Sigmoid colon (tissue), 7 donors: ENCODE measurements at places on chromosomes 4 and X. TPM values are rescaled to one million over a fixed set of nuclear protein-coding genes. Genes with fewer than 3 reads are reported as not detected.

The NEUROG2 gene
- total RNA-seq: not detected

The FOXO4 gene
- 27.2 TPM for total RNA-seq

DNA sequence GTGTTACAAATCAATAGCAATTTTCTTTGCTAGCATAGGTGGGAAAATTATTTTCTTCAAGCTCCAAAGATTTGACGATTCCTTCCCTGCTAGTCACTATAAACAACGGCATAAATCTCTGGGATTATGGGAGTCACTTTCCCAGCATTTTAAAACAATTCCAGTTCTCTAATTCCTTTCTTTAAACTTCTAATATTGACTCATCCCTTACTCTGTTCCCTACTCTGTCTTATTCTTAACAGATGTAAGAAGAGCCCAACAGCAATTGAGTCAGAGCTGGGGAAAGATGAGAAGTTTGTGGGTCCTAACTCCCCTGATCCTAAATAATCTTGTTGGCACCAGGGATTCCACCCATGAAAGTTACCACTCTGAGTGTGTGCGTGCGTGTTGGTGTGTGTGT is 47.4 kb upstream of the IL21 start:
- no peak for DNase-seq

DNA sequence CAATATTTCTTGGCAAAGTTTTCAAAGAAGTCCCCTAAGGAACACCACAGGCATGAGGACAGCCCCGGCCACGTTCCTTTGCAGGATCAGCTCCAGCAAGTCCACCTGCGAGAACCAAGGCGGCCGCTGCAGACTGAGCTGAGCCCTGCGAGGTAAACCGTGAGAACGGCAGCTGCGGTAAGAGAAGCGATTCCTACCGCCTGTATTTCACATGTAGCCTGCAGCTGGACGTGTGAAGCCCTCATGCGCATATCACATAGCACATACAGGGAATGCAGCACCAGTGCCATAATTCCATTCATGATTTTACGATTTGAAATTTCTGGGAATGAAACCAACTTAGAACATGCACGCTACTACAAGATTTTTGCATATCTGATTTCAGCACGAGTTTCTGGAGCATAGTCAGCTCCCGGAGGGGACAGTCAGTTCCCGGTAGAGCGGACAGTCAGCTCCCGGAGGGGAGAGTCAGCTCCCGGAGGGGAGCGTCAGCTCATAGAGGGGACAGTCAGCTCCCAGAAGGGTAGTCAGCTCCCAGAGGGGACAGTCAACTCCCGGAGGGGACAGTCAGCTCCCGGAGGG is 41.7 kb downstream of the FGFRL1 start:
- DNase-seq: peak; percentile 56

DNA sequence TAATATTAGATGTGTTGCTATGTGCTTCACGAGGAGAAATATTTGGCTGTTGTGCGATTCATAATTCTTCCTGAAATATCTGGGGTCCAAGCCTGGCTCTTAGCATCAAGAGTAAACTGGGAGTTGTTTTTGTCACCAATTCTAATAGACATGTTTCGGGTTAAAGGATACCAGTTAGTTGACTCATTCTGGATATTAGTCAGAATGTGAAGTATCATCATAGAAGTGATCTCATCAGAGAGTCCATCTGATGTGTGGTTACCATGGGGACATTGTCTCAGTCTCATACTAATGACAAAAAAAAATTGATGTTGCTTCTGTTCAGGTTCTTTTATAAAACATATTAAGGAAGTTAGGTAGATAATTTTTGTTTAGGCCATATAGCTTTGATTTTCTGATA is 57.2 kb upstream of the MTMR1 start:
- no peak for DNase-seq

The SLITRK4 gene
- 1.2 TPM for total RNA-seq

The GSX2 gene
- not detected for total RNA-seq

DNA sequence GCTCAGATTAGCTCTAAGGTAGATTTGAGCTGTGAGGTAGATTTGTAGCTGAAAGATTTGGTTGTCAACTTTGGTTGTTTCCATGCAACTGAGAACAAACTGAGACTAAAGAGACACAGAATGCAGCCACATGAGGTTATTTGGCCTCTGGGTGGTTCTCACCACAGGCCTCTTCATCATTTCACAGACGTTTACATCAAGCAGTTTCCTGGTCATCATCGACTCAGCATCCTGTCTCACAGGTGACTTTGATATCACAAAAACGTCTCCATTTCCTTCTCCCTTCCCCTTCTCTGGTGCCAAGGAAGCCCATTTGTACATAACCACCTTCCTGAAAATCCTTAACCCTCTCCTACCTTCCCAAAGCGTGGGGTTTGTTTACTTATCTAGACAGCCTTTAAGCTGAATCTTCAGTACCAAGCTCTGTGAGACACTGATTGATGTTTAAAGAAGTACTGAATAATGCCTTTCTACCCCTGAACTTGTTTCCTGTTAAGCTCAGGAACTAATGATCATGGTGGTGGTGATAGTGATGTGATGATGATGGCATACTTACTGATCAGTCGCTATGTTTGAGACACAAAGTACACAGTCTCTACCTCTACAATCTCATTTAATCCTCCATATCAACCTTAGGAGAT is 81.9 kb downstream of the FAM114A1 start:
- no peak for DNase-seq

The ERAS gene
- total RNA-seq: not detected

The HGFAC gene
- total RNA-seq: 0.41 TPM

The ALAS2 gene
- total RNA-seq: not detected

DNA sequence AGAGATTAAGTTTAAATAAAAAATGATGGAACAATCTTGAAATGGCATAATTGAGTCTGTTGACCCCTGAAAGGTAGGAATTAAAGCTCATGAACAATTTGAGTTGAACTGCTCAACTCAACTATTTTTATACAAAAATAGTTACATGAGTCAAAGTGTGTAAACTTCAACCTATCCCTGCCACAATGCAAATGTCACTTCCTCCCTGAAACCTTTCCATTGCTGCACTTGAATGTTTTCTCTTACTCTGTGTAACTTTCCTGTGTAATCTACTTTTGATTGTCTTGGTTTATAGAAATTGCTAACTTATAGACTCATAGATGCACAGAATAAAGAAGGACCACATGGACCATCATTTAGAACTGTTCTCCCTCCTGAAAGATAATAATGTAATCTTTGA is 218.5 kb downstream of the GBA3 start:
- no peak for DNase-seq

GRCh38 chr4:103498161-103499070 is 221.4 kb downstream of the TACR3 start:
- no peak for DNase-seq

GRCh38 chr4:10535912-10536311 is 78.7 kb upstream of the ZNF518B start:
- no peak for DNase-seq

DNA sequence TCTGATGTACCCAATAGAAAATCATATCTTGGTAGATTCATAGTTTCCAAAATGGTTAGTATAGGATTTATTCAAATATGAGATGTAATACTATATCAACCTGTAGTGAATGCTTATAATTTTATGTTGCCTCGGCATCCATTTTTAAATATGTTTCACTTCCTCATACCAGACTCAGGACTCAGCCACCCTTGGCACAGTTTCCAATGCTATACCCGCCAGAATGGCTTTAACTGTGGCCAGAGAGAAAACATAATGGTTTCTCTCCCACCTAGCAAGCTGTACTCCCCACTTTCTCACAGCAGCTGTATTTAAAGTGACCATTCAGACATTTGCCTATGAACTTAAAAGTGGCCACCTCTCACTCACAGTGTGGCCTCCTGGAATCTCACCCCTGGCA is 466.6 kb upstream of the PABPC4L start:
- DNase-seq: no peak

DNA sequence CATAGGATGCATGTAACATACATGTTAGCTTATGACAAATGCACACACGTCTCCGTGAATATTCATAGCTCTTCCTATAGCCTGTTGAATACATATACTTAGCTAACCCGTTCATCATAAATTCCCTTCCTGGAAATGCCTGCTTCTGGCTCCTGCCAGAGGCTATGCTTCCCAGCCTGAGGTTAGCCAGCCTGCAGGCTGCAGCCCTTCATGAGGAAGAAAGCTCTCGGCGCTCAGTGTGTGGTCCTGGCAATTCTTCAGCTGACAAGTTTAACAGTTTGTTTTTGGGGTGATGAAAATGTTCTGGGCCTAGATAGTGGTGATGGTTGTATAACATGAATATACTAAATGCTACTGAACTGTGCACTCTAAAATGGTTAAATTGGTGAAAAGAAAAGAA is 48.8 kb upstream of the MAN2B2 start:
- DNase-seq: no peak

GRCh38 chrX:75181721-75182120 is 25.6 kb upstream of the ABCB7 start:
- DNase-seq: no peak

GRCh38 chrX:104183685-104184084 is 17.4 kb downstream of the FAM199X start:
- no peak for DNase-seq

The S100G gene
- total RNA-seq: not detected

The GASK1B gene
- total RNA-seq: 59.5 TPM

The YY2 gene
- 2.1 TPM for total RNA-seq

GRCh38 chr4:141463678-141464077 is 172.7 kb upstream of the IL15 start:
- no peak for DNase-seq

- DNase-seq: no peak
Measured at GRCh38 chr4:105944540-105944939, 49.3 kb downstream of the NPNT start.
